Activated T-helper 1 cell treated with anti-CD3 and anti-CD28 coated beads, Interleukin-12 subunit alpha, Interleukin-12 subunit beta, Interleukin-2, Interleukin-4 antibody, amounts not matched to agents 30 ng/mL and 10 ng/mL and 1 ng/mL, durations not matched to agents 14 hours and 24 hours and 36 hours (primary cell): ENCODE measurements at places on chromosomes 3 and 15.

- no peak for DNase-seq
These were observed 3.0 kb downstream of the CCR9 start for GRCh38 chr3:45889337-45889736.

DNA sequence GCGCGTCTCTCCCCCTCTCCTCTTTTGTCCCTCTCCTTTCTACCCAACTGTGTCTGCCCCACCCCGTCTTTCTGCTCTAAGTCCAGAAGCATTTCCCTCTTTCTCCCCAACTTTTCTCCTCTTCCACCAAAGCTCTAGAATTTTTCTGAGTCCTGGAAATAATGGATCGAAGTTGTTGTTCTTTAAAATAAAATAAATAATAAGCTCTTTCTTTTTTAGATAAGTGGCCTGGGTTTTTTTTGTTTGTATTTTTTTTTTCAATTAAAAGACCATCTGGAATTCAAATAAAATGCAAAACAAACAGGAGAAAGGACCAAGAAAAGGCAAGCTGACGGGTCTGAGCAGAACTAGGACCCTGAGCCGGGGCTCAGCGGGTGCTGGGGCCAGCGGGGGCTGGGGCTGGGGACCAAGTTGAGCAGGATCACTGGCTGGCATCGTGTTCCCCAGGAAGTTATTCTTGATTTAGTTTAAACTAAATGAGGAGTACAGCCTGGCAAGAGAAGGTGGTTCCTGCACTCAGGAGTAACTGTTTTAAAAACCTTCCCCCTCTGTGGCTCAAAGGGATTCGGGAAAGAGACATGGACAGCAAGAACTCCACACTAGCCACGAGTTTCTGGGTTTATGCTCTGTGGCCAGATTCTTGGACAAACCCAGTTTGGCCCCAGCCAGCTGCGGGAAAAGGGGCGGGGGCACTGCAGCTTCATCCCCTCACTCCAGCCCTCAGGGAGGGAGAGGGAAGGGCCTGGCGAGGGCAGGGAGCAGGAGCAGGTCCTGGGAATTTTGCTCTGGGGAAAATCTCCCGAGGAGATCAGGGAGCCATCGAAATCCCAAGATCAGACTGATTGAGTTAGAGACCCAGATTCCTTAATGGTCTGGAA, 8.4 kb downstream of the GATA2 start:
- no peak for DNase-seq

- DNase-seq: no peak
These were observed 112.0 kb upstream of the MCTP2 start for GRCh38 chr15:94119298-94119811.

DNA sequence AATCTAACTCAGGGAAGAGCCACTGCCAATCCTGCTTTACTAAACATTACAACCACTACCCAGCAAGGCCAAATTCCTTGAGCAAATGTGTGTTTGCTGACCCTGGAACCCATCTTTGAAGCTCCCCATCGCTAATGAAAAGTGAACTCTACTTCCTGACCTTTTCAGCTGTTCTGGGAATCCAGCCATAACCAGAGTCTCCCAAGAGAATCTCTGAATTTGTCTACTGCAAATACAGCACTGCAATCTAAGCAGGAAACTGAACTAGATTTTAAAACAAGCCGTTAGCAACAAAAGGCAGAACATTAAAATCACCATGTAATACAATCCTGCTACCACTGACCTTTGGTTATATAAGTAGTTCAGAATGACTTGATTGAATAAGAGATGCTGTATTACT, 309.2 kb downstream of the MAGI1 start:
- DNase-seq: no peak

GRCh38 chr3:58369038-58369437, 36.3 kb downstream of the PXK start:
- no peak for DNase-seq

GRCh38 chr3:124582196-124582595, 148.1 kb upstream of the UMPS start:
- DNase-seq: no peak

DNA sequence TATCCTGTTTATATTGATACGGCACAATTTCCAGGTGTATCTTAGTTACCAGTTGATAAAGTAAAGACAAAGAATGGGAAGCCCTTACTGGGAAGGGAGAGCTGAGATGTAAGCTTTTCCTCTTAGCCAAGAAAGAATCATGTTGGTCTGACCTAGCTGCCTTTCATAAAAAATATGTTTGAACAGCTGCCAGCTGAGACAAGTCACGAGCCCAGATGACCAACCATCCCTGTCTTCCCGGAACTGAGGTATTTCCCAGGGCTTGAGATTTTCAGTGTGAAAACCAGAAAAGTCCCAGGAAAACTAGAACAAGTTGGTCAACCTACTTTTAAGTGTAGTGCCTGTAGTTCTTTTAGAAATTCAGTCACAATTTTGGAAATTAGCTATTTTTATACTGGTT, 3.6 kb upstream of the MYH15 start:
- no peak for DNase-seq

DNA sequence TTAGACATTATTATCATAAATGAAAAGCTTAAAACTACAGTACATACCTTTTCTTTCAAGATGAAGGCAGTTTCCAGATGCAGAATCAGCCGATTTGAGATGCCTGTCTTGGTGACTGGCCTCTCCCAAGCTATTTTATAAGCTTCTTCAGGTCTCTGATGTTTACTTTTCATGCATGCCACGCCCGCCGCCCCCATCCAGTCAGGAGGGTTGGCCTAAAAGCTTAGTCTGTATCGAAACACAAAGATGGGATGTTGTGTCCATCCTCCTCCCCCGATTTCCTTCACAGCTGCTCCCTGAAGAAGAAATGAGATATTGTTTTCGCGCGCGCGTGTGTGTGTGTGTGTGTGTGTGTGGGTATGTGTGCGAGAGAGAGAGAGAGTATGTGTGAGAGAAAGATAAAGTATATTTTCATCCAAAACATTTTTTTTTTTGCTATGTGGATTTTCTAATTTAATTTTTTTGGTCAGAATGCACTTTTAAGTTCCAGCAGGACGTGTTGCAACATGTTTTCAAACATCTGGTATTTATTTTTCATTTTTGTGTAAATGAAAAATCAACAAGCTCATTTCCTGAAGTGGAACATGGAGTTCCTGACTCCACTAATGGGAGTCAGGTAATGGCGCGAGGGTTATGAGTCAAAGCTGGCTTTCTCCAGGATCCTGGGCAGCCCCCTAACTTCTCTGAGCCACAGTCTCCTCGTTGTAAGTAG, at the start of gene APOD:
Gene APOD (minus strand): TSS at position 110 of the 712 bp plus-strand sequence. CDS start 4,479 bp downstream, outside the sequence.
- DNase-seq: no peak

GRCh38 chr3:58063022-58063815, 55.0 kb downstream of the FLNB start:
- no peak for DNase-seq

DNA sequence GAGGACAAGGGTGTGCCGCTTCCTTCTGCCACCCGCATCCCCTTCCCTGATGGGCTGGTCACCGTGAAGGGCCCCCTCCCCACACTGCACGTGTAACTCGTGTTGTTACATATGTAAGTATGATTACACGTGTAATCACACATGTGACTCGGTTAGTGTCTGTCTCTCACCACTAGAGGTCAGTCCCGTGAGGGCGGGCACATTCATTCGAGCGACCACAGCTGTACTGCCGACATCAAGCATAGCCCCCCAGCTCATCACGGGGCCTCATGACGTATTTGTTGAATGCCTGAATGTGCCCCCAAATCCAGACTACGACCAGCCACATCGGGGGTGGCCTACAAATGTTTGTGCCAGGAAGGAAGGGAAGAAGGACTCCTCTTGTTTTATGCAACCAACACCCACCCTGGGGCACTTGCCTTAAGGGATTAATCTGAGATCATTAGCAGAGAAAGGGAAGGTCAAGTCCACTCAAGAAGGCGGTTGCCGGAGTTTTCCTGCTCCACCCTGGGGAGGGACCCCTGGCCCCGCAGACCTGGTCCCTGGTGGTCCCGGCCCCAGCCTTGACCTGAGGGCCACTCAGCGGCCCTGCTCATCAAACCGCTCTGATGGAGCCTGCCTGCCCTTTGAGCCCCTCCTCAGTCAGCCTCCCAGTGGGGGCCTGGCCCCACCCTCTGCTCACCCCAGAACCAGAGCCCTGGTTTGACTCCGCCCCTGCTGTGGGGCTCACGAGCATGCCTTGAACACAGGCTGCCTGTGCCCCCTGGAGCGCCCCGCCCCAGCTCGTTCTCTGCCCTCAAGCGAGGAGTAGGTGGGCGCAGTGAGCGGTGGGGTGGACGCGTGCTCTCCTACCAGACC, 52.8 kb downstream of the RGMA start:
- DNase-seq: no peak

- DNase-seq: no peak
These were observed 266.9 kb upstream of the STT3B start for GRCh38 chr3:31265646-31266428.

DNA sequence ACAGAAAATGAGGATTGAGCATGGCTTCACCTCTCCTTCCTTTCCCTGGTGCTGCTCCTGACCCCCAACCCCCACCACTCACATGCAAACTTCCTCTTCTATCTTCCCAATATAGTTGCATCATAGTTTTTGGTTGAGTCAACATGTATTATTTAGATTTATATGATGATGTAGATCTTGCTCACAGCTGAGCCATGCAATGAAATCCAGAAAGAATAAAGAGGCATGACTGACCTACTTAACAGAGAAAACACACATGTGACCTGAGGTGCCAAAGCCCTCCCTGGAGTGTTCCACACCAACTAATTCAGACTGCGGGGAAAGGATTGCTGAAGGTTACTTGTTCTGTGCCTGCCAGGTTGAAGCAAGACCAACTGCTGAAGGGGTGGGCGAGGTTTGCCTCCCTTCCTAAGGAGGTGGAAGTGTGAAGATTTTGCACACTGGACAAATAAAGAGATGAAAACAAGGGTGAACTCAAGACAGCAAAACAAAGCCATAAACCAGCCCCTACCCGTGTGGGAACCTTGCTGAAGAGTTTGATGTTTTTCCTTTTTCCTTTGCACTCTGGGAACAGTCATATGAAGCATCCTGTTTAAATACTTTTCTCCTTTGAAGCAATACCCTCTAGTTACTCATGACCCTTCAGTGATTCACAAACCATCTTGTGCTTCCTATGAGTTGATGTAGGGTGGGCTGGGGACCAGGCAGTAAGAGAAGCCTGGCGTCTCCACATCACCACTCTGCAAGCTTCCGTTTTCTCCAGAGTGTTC, 155.2 kb upstream of the UBE2E1 start:
- DNase-seq: no peak

- DNase-seq: no peak
These were observed 520 bp downstream of the ZNF654 start for GRCh38 chr3:88059380-88060170.

DNA sequence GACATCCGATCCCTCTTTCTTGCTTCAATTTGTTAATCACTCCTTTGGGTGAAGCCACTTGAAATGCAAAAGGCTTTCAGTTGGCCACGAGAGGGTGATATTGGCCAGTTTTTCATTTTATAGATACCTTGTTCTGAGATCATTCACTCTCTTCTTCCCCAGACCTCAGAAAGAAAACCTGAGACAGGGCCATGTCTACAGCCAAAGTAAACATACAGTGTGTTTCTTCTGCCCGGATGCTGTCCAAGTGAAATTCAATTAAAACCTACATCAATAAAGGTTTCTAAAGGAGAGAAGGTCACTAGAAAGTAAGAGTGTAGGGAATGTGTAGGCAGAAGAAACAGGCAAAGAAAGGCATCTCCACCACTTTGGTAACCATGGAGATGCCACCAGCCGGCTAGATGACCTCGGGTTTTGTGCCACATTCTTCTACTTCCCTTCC, 39.5 kb upstream of the FMN1 start:
- no peak for DNase-seq

- peak; percentile 71 for DNase-seq
These were observed 1.3 kb downstream of the TNK2 start for GRCh38 chr3:195906865-195907683.

DNA sequence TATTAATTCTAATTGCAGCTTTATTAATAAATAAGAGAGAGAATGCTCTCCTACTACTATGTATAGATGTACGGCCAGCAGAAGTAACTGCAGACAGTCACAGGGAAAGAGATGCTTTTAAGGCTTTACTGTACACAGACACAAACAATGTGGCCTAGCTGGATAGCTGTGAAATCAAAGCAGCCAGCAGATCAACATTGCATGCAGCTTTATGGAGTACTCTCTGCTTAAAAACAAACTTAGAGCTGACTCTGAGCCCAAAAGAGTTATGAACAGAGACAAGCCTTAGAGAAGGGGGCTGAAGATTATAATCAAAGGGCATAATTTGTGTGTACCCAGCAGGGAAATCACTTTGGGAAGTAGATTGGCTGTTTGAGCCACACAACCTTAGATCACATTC, 47.2 kb downstream of the CADM2 start:
- DNase-seq: no peak

GRCh38 chr3:108412121-108412750, 98.2 kb downstream of the MYH15 start:
- no peak for DNase-seq

DNA sequence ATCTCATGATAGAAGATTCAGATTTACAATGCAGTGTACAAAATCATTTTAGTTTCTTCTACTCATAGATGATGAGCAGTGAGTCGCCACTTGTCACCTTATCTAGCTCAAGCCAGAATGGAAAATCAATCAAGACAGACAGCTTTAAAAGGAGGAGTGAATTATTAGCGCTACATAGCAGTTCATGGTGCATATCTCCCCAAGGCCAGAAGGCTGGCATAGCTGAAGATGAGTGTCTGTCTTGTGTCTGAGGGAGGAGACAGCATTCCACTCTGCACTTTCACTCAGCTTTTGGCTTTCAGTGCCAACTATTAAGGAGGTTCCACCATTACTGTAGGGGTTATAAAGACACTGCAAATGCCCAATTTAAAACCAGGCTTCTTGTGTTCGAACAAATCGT, 804.1 kb upstream of the LMCD1 start:
- DNase-seq: no peak

DNA sequence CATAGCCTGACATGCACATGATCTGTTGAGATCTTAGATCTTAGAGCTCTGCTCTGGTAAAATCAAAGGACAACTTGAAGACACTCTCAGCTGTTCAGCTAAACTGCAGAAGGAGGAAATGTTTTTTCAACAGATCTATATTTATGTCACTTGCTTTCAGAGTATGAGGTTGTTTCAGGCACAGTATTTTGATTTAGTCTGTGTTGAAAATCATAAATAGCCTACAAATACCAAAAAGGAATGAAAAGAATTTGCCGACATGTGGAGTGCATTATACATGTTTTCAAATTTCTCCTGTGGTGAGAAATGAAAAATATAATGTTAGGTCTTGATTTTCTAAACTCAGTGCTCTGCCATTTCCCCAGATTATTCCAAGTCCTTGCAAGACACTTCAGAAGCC, 1118.4 kb downstream of the TBL1XR1 start:
- no peak for DNase-seq

DNA sequence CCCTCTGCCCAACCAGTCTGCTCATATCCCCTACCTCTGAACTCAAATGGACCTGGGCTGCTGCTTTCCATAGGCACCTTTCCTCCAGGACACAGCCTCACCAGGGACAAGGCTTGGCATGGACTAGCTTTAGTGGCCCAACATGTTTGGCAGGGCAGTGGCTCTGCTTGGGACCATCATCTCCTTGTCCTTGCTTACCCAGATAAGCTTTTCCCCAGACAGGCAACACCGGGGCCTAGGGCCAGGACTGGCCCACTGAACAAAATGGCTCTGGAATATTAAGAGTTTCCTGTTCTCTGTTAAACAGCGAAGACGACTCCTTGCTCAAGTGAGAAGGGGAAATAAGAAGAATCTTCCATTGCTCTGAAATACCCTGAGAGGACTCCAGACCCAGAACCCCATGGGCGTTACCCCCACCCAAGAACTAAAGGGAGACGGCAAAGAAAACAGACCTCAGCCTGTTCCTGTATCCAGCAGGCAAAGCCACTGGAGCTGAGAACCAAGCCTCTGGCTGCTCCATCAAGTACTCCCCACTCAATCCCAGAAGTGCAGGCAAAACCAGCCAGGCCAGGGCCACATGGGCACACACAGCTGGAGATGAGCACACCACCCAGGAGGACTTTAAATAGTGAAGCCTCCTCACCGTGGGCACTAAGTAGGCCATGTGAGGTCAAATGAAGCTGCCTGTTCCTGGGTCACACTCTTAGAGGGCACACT, 45.5 kb downstream of the CTNNB1 start:
- no peak for DNase-seq
